Progenitor cell of endocrine pancreas (in vitro differentiated cells): ENCODE measurements at places on chromosomes 1 and 21. TPM values are rescaled to one million over a fixed set of nuclear protein-coding genes. Genes with fewer than 3 reads are reported as not detected.

DNA sequence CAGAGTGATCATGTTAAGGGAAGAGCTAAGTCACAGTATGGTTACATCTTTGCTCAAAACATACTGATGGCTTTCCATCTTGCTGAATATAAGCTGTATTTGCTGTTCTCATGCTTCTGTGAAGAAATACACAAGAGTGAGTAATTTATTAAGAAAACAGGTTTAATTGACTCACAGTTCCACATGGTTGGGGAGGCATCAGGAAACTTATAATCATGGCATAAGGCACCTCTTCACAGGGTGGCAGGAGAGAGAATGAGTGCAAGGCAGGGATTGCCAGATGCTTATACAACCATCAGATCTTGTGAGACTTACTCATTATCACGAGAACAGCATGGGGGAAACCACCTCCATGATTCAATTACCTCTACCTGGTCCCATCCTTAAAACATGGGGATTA lies 24.4 kb upstream of the RGS5 start:
- no peak for DNase-seq

The CDC73 gene
- 62.7 and 64.0 TPM in 2 replicates for total RNA-seq

DNA sequence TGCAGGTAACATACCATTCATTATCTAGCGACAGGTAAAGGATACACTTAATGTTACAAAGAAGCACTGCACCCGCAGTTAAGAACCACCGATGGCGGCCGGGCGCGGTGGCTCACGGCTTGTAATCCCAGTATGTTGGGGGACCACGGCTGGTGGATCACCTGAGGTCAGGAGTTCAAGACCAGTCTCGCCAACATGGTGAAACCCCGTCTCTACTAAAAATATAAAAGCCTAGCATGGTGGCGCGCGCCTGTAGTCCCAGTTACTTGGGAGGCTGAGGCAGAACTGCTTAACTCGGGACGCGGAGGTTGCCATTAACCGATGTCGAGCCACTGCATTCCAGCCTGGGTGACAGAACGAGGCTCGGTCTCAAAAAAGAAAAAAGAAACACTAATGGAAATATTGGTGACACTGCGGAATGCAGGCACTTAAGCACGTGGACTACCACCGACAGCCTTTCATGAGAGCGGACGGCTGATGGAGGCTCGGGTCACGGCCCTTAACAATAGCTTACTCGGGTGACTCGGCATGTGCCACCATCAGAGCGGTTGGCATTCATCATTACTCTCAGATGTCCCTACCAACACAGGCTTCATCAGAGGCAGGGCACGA lies 542 bp downstream of the GAS5 start:
- no peak for DNase-seq

DNA sequence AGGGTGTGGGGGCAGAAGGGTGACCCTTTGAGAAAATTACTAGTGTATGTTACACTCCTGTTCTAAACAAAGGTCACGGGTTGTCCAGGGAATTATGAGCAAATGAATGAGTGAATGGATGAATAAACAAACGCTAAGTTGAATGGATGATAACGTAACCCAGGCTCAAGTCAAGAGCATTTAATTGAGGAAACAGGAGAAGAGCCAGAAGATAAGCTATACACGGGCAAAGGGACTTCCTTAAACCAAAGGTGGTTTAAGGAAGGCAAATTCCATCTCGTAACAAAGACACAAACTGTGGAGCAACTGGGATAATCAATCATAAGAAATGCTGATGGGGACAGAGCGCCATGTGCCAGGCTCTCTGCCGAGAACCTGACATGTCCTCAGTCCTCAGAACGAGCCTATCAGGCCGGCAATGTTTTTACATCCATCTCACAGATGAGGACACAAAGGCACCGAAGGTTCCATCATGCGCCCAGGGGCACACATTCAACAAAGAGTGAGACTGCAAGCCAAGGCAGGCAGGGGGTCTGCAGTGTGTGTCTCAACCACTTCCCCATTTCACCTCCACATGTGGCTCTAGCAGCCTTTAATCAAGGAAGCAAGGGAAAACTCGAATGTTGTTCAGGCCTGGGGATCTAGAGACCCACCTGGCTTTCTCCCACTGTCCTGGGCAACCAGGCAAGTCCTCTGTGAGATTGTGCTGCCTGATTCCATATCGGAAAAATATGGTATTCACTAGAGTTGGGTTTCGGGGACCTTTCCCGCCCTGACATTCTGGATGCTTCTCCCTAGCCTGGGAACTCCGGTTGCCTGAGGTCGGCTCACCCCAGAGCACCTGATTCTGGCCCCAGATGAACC lies 126.8 kb upstream of the EDN2 start:
- DNase-seq, result peak; percentile 4

DNA sequence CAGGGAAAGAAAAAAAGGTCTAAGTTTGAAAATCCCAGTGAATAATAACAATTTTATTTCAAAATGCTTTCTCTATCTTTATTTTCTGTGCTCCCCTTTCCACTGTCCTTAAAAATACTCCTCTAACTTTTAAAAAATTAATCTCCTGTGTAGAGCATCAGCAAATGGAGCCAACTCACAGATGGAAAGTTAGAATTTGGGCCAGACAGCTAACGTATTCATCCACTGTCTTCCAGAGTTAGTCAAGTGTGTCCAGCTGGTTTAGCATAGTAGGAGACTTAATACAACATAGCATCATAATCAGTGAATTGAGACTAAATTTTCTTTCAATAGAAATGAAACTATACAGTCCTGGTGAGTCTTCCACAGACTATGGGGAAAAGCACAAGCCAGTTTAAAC lies 419.0 kb upstream of the LRRC7 start:
- no peak for DNase-seq

DNA sequence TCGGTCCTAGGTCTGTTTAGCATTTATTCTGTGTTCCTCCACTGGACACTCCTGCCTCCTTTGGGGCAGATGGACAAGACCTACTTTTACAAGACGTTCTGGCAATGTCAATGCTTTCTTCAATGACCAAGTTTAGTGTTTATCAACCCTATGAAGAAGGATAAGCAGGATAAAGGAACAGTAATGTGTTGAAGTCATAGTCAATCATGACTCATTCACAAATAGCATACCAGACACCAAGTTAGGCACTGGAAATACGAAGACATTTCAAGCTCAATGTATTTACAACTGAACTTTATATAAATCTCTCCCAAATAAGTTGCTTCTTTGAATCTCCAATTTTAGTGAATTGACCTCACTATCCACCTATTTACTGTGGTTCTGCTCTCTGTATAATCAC lies 4.8 kb upstream of the SLC35D1 start:
- DNase-seq, result no peak

- DNase-seq, result peak; percentile 87
Measured at GRCh38 chr1:37556712-37557196, at the start of gene DNALI1. Gene DNALI1, plus strand, starts transcription at chr1:37556940. Its CDS starts 55 bp downstream, at chr1:37556995.

The C1orf141 gene
- total RNA-seq, result 0.31 TPM in 1 of 2 replicates, not detected in the other

DNA sequence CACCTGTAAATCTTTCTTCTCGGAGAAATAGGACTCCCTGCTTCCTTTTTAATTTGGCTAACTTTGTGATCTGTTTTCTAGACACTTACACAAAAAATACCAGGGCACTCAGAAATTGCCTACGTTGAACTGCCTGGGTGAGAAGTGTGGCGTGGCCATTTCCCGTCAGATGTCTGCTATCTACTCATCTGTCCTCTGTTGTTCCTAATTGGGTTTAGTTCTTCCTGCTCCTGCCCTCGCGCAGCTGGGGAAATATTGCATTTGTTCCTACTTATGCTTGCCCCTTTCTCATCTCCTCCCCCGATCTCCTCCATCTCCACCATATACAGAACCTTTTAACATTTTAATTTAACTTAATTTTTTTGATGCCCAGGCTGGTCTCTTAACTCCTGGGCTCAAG lies 55.1 kb downstream of the CD58 start:
- no peak for DNase-seq

DNA sequence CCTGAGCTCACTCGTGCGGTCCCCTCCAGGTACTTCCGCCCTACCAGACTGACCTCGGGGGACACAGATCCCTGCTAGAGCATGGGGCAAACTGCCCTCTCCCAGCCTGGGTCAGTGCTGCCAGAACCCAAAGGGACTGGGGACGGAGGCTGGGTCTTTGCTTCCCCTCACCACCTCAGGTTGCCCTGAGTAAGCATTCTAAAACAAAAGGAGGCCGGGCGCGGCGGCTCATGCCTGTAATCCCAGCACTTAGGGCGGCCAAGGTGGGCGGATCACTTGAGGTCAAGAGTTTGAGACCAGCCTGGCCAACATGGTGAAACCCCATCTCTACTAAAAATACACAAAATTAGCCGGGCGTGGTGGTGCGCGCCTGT lies 108.4 kb downstream of the SPSB1 start:
- DNase-seq, result no peak

- DNase-seq, result no peak
Measured at GRCh38 chr1:1630965-1631781, 800 bp upstream of the MMP23B start.

DNA sequence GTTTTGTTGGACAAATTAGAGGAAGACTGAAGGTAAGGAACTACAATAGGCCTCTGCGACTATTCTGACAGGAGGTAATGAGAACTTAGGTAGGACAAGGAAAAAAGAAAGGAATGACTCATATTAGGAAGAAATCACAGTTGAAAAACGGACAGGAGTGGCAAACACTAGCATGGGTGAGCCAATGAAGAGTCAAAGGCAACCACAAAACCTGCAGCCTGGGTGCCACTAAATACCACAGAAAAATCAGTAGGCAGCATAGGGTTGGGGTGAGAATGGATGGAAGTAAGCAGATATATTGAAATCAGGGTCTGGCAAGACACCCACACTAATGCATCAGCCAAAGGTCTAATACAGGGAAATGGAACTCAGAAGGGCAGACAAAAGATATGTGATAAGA lies 10.0 kb downstream of the RBM34 start:
- no peak for DNase-seq

The GNG4 gene
- 19.6 and 26.7 TPM in 2 replicates for total RNA-seq

The KCTD3 gene
- 70.5 and 73.5 TPM in 2 replicates for total RNA-seq

DNA sequence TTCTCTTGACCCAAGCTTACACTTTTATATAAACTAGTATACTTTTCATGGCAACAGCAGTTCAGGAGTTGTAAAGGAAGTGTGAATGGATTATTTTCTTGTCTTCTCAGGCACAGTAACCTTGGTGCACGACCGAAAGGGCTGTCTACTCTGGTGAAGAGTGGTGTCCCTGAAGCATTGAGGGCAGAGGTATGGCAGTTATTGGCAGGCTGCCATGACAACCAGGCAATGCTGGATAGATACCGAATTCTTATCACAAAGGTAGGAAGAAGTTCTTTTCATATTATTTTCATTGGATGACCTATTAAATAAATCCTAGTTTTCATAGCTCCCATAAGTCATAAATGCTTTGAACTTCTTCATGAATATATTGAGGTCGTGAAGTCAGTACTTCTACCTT lies 53.9 kb upstream of the GPR52 start:
- DNase-seq, result no peak

- no peak for DNase-seq
Measured at GRCh38 chr1:38046333-38046883, at the start of gene POU3F1. Gene POU3F1, minus strand, starts transcription at chr1:38046793. Its CDS starts 50 bp downstream, at chr1:38046743.

- DNase-seq, result no peak
Measured at GRCh38 chr1:91374086-91374485, 30.6 kb downstream of the HFM1 start.

GRCh38 chr1:1191734-1192133 lies 14.7 kb downstream of the TNFRSF18 start:
- no peak for DNase-seq
